Glomerular endothelial cell (primary cell): ENCODE measurements at places on chromosomes 6 and 20. TPM values are rescaled to one million over a fixed set of nuclear protein-coding genes. Genes with fewer than 3 reads are reported as not detected.

Gene ENPP4
- 4.1 and 4.9 TPM in 2 replicates for total RNA-seq

Gene MYL9
- 51.2 and 91.8 TPM in 2 replicates for total RNA-seq

Gene SLX4IP
- total RNA-seq, result 2.8 and 3.4 TPM in 2 replicates

Gene JAG1
- total RNA-seq, result 104 and 155 TPM in 2 replicates

Gene FAM184A
- total RNA-seq, result 0.34 and 0.76 TPM in 2 replicates

- peak; percentile 61 for DNase-seq
Measured at GRCh38 chr6:118896339-118897136, 2.6 kb downstream of the ASF1A start.

Gene ULBP2
- 9.7 and 19.0 TPM in 2 replicates for total RNA-seq

DNA sequence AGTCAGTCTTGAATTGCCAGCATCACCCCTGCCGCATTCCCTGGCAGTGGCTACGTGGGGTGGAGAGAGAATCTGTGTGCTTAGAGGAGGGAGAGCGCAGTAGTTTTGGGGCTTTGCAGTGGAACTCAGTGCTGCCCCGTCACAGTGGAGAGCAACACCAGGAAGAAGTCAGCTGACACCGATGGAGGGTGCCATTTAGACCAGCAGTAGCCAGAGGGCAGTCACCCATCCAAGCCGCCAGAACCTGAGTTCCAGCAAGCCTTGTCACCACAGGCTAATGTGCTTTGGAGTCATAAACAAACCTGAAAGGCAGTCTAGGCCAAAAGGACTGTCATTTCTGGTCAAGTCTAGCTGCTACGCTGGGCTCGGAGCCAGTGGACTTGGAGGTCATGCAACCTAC, 22.0 kb upstream of the PERP start:
- no peak for DNase-seq

Gene PI16
- total RNA-seq, result 0.23 TPM in 1 of 2 replicates, not detected in the other

GRCh38 chr6:135525594-135525993, 28.1 kb upstream of the AHI1 start:
- no peak for DNase-seq

DNA sequence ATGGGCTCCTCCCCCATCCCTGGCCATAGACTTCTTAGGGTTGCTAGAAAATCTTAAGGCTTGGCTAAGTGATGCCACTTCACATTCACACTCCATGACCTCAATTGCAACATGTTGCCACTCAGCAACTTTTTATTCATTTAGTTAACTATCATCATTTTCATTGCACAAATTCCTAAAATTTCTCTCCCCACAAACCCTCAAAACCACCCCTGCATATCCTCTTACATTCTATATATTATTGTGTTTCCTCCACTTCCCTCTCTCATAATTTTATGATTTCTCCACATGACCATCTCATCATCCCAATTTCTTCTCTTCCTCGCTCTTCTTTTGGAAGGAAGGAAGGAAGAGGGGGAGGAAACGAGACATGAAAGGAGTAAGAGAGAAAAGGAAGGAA, 436.0 kb downstream of the HACE1 start:
- no peak for DNase-seq

DNA sequence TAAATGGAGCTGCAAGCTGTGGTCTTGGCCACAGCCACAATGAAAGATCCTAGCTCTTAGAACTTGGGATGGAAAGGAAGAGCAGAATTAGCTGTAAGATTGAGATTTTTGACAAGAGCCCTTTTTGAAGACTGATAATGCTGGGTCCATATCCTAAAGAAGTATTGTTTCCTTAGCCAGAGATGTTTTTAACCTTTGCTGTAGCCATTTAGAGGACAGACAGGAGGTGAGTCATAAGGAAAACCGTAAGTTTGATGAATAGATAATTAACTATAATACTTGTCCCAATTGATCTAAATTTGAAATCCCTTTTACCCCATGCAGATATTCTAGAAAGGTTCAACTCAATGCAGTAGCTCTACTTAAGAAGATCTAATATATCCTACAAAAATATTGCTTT, 213.7 kb downstream of the HTR1B start:
- DNase-seq, result no peak

GRCh38 chr6:30073489-30074235, 1.9 kb downstream of the RNF39 start:
- no peak for DNase-seq

GRCh38 chr20:6212903-6213302, 90.1 kb upstream of the FERMT1 start:
- no peak for DNase-seq

Gene ADGRB3
- total RNA-seq, result under 0.01 TPM in 1 of 2 replicates, not detected in the other

GRCh38 chr6:83696674-83697073, 12.2 kb downstream of the SNAP91 start:
- DNase-seq, result peak; percentile 29

- no peak for DNase-seq
Measured at GRCh38 chr20:42161228-42161829, 543.2 kb upstream of the CHD6 start.

- no peak for DNase-seq
Measured at GRCh38 chr20:47205577-47206123, 150.8 kb downstream of the ZMYND8 start.

Gene TREML2
- total RNA-seq, result not detected in 2 replicates

GRCh38 chr6:143964674-143965081, 43.4 kb downstream of the PLAGL1 start:
- no peak for DNase-seq

DNA sequence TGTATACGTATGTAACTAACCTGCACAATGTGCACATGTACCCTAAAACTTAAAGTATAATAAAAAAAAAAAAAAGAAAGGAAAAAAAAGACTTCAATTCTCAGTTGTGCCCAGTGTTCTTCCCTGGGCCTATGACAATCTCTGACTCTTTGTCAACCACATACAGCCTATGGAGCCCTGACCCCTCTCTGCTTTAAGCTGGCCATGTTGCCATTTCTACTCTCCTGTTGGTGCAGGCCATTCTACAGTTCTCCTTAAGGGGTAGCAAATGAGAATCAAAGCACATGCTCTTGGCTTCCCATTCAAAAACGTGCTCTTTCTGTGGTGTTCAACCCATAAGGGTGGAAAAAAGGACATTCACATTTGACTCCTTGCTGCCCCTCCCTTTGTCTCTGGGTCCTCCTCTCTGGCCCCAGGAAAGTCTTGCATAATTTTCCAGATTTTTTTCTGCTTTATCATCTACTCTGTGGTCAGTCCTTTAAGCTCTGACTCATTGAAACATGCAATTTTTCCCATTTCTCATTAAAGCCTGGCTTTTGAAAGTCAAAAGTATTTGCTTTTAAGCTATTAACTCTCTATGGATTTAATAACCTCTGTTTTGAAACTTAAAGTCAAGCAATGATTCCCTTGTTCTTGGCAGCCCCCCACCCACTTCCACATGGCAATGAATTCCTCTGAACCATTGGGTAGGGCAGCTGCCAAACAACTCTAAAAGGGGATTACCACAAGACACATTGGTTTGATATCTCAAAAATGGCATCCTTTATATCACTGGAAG, 208.6 kb upstream of the MCHR2 start:
- DNase-seq, result no peak

- DNase-seq, result no peak
Measured at GRCh38 chr6:148848915-148849314, 102.1 kb downstream of the UST start.

Gene AIG1
- 27.1 and 32.7 TPM in 2 replicates for total RNA-seq

DNA sequence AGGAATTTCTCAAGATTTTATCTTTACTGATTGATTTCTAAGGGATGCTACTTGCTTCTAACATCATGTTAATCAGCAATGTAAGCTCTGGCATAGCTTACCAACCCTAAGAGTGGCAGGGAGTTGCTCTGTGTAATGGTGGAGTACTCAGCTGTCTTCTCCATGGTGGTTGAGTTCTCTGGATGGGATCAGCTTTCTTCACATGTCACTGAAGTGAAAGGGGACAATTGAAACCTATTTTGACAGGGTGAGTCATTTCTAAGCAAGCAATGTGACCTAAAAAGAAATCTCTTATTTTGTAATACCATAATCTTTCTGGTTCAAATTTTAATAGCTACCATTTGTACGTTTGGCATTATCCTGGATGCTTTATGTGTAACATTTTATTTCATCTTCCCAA, 430.4 kb downstream of the GJA1 start:
- DNase-seq, result no peak

DNA sequence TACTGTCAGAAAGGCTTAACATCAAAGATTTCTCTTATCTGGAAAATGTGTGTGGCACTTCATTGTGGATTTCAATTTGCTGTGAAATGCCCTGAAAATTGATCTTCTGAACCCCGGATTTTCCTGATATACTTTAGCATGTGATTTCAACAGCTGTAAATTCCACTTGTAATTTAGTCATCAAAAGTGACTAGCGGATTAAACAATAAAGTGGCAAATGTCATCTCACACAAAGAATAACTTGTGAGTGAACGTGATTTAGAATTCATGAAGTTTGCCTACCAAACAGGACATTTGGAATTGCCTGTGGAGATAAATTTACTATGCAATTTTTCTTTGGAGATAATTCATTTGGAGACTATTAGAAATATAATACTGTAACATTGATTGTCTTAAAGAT, 601.6 kb downstream of the COL12A1 start:
- DNase-seq, result no peak

Gene ADGRG6
- 65.2 and 79.5 TPM in 2 replicates for total RNA-seq

Gene TNF
- total RNA-seq, result 0.88 and 4.4 TPM in 2 replicates

GRCh38 chr6:86079938-86080337, 437.3 kb upstream of the SYNCRIP start:
- no peak for DNase-seq

DNA sequence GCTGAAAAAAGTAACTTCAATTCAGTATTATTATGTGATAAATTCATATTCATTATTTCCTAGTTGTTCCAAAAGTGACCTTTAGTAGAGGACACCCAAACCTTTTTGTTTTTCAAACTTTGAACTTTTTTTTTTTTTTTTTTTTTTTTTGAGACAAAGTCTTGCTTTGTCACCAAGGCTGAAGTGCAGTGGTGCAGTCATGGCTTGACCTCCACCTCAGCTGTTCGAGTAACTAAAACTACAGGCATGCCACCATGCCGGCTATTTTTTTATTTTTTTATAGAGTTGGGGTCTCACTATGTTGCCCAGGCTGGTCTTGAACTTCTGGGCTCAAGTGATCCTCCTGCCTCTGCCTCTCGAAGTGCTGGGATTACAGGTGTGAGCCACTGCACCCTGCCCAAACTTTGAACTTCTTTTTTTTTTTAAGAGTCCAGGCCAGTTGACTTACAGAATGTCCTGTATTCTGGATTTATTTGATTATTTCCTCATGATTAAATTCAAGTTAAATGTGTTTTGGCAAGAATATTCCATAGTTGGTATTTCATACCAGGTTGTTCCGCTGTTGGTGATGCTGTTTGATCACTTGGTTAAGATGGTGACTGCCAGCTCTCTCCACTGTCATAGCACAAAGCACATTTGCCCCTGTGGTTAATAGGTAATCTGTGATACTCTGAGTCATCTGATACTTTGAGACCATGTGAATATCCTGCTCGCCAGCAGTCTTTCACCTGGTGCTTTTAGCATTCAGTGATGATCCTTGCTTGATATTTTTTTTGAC, 48.0 kb downstream of the VAPB start:
- DNase-seq, result no peak

Gene LRFN2
- not detected in 2 replicates for total RNA-seq

GRCh38 chr6:44540881-44541280, 153.4 kb downstream of the CDC5L start:
- no peak for DNase-seq

GRCh38 chr20:59576216-59576953, 28.0 kb upstream of the PHACTR3 start:
- DNase-seq, result no peak

Gene OR2H2
- not detected in 2 replicates for total RNA-seq

Gene TGM3
- total RNA-seq, result 3.5 TPM in 1 of 2 replicates, not detected in the other

DNA sequence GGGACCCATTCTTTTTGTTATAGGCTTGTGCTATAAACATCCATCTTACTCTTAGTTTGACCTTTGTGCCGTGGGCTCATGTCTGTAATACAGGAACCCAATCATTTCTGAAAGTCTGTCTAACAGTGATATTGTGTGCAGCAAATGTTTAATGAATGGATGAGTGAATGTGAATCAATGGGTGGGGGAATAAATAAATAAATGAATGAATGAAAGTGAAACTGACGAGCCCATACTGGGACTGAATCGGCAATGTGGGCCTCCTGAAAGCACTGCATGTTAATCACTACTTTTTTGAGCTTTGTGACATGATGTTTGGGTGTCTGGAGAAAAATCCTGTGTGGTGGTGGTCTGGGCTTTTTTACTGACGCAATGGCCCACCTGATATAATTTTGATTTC, 175.0 kb downstream of the GMPR start:
- no peak for DNase-seq

DNA sequence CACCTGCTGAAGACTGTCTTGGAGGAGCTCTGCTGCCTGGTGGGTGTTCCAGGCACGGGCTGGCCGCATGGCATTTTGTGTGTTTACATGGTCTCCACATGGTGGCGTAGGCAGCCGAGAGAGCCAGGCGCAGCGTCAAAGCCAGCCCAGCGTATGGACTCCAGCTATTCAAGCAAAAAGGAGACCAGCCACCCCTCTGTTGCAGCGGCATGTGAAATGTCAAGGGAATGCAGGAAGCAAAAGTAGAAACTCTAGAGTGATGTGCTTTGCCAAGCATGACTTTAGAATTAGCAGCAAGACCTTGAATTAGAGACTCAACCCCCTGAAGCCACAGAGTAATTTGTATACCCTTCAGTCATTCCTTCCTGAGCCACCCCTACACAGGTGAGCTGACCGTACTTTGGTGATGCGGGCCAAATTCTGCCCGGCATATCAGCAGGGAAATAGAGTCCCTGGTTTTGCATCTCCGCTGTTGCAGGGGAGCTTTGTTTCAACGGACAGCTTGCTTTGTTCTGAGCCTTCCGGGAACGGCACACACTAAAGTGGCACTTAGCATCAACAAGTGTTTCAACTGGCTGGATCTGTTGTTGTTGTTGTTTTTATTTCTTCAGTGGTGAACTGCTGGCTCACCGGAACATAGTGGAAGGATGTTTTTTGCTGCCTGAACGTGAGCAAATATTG, 48.5 kb downstream of the FNDC1 start:
- no peak for DNase-seq

- no peak for DNase-seq
Measured at GRCh38 chr6:17900011-17900410, 87.4 kb downstream of the KIF13A start.

- DNase-seq, result no peak
Measured at GRCh38 chr20:47547034-47547387, 45.3 kb downstream of the NCOA3 start.

GRCh38 chr6:109609737-109610136, 81.3 kb downstream of the AK9 start:
- DNase-seq, result no peak

Gene RHAG
- not detected in 2 replicates for total RNA-seq

Gene DEFB124
- not detected in 2 replicates for total RNA-seq

GRCh38 chr6:166691199-166691598, 64.1 kb upstream of the RPS6KA2 start:
- DNase-seq, result no peak

GRCh38 chr6:41650120-41650519, 11.9 kb downstream of the MDFI start:
- DNase-seq, result no peak

- DNase-seq, result no peak
Measured at GRCh38 chr6:131282365-131282764, 147.1 kb downstream of the AKAP7 start.

GRCh38 chr6:77456531-77457248, 6.6 kb downstream of the HTR1B start:
- DNase-seq, result peak; percentile 98

DNA sequence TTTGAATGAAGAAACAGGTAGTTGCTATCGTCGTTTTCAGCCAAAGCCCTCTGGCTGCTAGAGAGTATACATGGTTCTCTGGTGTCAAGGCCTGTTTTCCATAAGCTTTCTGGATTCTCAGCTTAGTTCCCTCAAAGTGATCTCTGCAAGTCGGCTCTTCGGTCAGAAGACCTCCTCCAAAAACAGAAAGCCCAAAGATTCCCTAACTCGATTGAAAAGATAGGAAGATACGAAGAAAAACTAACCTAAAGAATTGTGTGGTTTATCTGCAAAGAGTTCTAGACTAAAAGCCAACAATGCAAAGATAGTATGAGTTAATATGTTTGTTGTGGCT, 545 bp upstream of the ASCC3 start:
- no peak for DNase-seq
